ENCODE measurements at places on chromosomes 12 and 14.
A peak's percentile ranks its signal among the peaks of the same experiment; 100 is the strongest.

- no peak for DNase-seq
Measured at GRCh38 chr12:25130741-25131188, 64.2 kb downstream of the DNAI7 start.

DNA sequence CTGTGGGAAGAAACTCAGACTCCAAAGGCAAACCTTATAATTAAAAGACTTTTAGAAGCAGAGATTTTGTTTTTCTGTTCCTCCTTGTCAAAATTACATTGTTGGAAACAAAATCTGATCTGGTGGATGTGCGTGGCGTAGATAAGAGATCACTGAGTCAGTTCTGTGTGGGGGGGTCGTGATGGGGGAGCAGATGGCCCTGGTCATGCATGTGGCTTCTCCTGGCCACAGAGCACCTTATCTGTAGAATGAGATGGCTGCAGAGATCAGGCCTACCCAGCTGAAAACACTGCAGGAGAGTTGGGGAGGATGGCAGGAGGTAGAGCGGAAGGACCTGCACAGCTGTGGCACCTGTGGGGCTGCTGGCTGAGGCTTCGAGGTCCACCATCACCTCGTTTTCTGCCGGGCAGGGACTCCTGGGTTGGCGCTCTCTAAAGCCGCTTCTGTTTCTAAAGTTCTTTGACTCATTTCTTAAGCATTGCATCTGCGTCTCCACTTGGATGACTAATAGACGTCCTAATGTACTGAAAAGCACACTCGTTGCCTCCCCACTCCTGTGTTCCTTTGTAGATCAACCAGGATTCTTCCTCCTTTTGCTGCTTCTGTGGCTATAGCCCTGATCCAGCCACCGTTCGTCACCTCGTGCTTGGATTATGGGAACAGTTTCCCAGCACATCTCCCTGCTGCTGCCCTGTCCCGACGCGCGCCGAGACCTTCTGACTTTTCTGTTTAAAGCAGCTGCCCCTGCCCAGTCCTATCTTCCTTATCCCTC, 93.4 kb downstream of the TSPAN9 start:
- DNase-seq, result no peak

- no peak for DNase-seq
Measured at GRCh38 chr14:72636094-72636493, 257.8 kb downstream of the DPF3 start.

- no peak for DNase-seq
Measured at GRCh38 chr14:79967453-79967852, 243.9 kb downstream of the DIO2 start.

- no peak for DNase-seq
Measured at GRCh38 chr12:1737652-1738286, 46.9 kb downstream of the ADIPOR2 start.

GRCh38 chr12:127773520-127773919, 493.4 kb upstream of the TMEM132C start:
- peak; percentile 42 for DNase-seq

- no peak for DNase-seq
Measured at GRCh38 chr14:22565391-22565945, 23.6 kb downstream of the DAD1 start.

DNA sequence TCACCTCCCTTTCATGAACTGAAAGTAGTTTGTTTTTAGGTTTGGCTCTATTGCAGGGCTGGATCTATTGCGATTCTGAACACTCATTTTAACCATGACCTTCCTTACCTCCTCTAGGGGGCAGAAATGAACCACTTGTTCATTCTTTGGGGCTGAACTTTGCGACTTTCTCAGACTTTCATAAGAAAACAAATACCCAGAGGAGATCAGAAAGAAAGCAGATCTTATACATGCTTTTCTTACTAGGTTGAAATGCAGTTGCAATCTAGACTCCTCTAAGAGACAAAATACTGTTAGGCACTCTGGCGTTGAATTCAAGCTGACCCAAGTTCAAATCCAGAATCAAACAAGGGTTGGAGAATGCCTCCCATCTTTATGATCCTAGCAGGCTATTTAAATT, 32.6 kb upstream of the PLEKHG3 start:
- DNase-seq, result no peak

GRCh38 chr12:52587563-52587962, 13.7 kb downstream of the KRT72 start:
- DNase-seq, result no peak

DNA sequence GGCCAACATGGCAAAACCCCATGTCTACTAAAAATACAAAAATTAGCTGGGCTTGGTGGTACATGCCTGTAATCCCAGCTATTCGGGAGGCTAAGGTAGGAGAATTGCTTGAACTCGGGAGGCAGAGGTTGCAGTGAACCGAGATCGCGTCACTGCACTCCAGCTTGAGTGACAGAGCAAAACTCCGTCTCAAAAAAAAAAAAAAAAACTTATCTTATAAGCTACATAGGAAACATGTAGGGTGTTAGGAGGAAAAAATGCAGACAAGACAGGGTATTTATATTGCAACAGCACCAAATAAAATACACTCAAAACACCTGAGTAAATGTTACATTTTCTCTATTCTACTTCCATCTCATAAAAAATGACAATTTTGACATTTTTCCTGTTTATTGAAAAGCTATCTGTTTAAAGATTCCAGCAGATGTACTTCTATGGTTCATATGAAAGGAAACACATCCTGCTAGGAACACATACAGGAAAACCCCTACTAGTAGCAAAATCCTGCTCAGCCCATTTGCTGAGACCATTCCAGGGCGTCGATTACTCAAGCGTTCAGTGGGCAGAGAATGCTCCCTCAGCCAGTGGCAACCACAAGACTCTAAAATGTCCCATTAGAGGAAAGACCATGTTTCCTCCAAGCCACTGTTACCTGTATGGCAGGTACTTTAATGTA, 19.7 kb downstream of the CORO1C start:
- no peak for DNase-seq

- DNase-seq, result no peak
Measured at GRCh38 chr12:130014485-130014807, 110.6 kb upstream of the TMEM132D start.

DNA sequence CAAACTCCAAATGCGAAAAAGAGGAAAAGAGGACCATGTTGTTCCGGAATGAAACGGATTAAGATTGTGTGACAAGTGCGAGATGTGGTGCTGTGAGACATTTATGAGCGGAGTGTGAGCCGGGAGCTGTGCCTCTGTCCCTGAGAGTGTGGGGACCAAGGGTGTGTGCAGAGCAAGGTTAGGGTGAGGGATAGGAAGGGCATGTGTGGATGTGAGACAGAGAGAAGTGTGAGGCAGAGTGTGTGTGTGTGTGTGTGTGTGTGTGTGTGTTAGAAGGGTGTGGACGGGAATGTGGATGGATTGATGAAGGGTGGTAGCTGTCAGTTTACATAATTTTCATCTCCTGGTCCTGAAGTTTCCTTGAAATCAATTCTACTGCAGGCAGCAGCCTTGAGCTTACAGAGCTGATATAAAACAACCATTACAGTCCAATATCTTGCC, 4.3 kb upstream of the OTX2 start:
- DNase-seq, result no peak

- DNase-seq, result no peak
Measured at GRCh38 chr14:101469382-101470247, 91.7 kb upstream of the DIO3 start.

DNA sequence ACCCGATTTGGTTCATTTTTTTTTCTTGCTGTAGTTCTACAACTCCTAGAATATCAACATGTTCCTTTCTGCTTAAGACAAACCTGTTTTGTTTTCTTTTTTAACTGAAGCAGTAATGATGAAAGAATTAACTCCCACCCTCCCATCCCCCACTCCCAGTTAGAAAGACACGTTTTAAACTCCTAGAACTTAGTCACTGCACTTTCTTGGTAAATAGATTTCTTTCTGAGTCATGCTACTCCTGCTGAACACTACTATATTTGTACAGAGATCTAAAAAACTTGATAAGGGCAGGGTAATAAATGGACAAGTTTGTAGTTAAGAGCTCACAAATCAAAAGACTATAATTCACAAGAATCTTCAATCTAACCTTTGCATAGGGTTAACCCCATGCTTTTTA, 118.9 kb upstream of the PTPRB start:
- no peak for DNase-seq

- no peak for DNase-seq
Measured at GRCh38 chr12:42365486-42365885, 39.5 kb downstream of the PPHLN1 start.

- DNase-seq, result no peak
Measured at GRCh38 chr12:12899530-12900380, 8.4 kb downstream of the GPRC5A start.

DNA sequence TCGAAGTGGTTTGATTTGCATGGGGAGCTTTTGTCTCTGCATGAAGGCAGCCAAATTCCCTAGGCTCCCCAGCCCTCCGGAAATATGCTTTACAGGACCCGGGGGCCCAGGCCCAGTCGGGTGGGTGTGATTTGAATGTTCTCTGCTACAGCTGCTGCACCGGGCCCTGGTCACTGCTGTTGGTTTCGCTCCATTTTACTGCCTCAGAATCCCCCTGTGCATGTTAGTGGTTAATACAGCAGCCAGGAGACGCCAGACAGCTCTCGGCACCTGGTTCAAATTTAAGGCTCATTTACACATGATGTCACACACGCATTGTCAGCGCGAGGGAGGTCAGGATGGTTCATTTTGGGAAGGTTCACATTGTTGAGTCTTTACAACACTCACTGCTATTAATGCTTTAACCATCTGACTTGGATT, 99.6 kb downstream of the SLC38A6 start:
- DNase-seq, result no peak

DNA sequence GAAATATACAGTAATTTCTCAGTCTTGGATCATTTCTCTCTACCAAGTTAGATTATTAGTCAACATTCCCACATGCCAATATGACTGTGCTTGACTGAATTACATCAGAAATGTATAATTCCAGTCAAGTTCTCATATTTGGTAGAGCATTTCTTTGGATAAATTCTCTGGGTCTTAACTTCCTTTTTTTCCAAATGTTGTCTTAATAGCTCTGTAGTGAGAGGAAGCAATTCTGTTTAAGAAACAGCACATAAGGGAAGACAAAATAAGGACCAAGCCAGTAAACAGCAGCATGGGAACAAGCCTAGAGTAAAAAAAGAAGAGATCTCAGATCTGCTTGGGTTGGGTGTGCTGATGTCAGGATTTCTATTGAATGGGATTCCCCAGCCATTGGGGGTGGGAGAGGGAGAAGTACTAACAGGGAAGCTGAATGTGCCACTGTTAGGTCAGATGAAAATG, 14.2 kb upstream of the DYRK2 start:
- DNase-seq, result no peak

- DNase-seq, result no peak
Measured at GRCh38 chr14:90513161-90514014, 116.6 kb downstream of the CALM1 start.

- DNase-seq, result no peak
Measured at GRCh38 chr12:5395443-5396271, 36.3 kb upstream of the NTF3 start.

DNA sequence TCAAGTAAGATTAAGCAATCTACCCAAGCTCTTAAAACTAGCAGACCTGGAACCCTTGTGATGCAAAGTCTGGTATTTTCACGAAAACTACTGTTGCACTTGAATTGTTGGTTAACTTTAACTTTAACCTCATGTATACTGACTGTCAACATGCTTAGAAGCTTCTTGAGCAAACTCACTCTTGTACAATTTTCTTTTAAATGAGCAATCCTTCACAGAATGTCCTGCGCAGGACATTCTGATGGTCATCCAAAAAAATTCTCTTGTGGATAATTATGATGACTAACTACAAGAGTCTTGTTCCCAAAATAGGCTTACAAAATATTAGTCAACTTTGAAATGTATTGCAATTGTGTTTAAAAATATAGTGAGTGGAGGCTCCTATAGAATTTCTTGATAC, 54.0 kb upstream of the PDE3A start:
- no peak for DNase-seq

DNA sequence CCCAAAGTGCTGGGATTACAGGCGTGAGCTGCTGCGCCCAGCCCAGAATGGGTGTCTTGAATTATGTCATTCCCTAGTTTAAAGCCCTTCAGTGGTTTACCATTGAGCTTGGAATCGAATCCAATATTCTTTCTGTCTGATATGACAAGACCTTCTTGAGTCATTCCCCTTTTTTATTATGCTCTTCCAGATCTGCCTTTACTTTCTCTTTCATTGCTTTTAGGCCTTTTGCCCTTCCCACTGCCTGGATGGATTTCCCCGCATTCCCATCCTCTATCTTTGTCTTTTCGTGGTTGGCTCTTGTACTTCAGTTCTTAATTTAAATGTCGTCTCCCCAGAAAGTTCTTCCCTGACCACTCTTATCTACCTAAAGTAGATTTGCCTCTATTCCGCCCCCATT, 1.6 kb downstream of the TRAFD1 start:
- DNase-seq, result no peak

DNA sequence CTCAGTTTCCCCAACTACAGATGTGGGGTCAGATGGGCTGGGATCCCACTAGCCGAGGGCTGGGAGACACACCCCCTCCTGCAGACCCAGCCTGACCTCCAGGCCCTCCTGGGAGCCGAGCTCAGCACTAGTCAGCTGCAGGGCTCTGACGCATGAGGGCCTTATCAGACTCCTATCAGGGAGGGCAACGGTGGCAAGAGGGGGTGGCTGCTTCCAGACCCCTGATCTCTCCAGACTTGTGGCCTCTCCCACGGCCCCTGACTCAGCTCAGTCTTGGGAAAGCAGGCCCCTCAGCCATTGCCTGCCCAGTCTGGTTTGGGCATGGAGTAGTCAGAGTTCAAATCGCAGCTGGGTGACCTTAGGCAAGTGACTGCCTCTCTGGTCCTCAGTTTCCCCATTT, 2.5 kb downstream of the RASAL1 start:
- no peak for DNase-seq

DNA sequence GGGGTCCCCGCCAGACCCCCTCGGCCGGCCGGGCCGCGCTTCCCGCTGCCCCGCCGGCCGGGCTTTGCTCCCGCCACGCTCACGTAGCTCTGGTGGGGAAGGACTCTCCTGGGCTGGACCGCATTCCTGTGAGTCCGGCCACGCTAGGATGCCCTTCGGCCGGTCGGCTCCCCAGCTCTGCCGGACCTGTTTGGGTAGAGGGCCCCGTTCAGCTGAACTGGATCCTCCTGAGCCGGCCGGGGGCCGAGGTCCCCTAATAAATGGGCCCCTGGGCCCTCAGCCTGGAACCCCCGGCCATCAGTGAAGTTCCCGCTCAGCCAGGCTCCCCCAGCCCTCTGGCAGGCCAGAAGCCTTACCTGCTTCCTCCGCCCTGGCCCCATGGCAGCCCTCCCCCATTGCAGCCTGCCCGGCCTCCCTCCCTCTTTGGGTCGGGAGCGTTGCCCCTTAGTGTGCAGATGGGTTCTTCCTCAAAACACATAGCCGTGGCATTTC, 593 bp downstream of the UNC119B start:
- no peak for DNase-seq

- DNase-seq, result no peak
Measured at GRCh38 chr12:111672822-111673381, 12.9 kb downstream of the BRAP start.

DNA sequence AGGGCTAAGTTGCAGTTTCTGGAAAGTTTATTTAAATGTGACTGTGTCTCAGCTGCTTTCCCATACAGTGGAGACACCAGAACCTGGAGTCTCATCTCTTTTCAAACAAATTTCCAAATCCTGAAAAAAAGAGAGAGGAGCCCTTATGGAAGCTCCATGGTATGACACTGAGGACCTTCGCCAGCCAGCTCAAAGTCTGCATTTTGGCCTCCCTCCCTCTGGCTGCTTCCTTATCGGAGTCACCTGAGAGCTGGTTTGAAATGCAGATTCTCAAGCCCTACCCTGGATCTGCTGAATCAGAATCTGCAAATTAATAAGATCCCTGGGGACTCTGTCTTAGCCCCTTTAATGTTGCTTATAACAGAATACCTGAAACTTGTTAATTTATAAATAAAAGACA, 21.7 kb upstream of the JDP2 start:
- no peak for DNase-seq

- no peak for DNase-seq
Measured at GRCh38 chr14:38524636-38525509, 269.0 kb upstream of the CLEC14A start.

Measured in iPS DF 19.7 (cell line).